ENCODE measurements at places on chromosomes 11 and 22. TPM values are rescaled to one million over a fixed set of nuclear protein-coding genes. Genes with fewer than 3 reads are reported as not detected.

DNA sequence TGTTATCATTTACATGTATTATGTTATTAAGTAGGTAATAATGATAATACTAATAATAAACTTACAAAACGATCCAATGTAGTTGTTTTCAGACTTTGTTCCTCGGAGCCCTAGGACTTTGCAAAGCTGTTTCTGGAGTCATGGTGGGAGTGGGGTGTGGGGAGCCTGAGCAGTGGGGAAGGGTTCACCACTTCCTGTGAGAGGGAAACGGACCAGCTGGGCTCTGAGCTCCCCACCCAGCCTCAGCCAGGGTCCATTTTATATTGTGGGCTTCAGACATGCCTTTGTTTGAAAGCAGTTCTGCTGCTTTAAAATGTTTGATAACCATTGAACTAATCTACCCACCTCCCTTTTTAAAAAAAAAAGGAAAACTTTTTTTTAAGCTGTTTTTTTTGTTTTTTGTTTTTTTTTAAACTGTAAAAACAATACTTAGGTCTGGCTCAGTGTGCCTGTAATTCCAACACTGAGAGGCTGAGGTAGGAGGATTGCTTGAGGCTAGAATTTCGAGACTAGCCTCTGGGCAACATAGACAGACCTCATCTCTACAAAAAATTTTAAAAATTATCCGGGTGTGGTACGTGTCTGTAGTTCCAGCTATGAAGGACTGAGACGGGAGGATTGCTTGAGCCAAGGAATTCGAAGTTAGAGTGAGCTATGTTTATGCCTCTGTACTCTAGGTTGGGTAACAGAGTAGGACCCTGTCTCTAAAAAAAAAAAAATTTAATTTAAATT lies 7.0 kb downstream of the SERPING1 start:
- no peak for DNase-seq

GRCh38 chr11:2741006-2741376 lies 41.2 kb upstream of the KCNQ1OT1 start:
- DNase-seq = no peak

DNA sequence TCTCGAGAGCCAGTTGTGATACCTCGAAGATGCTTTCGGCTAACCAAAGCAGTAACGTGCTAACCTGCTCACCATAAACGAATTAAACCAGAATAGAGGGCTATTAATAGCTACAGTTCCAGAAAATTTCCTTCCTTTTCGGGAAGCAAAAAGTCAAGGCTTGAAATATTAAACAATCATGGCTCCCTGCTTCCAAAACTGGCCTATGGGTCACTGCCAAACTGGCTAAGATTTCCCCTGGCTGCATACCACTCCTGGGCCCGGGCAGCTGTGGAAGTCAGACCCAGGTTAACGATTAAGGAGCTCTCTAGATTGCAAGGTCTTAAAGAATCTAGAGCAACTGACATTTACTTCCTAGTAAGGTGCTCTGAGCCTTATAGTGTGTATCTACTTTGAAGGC lies 1.7 kb downstream of the AMOTL1 start:
- DNase-seq = no peak

NEFH gene
- polyA plus RNA-seq = 0.27 TPM

KREMEN1 gene
- polyA plus RNA-seq = not detected

OR8G5 gene
- polyA plus RNA-seq = not detected
